ENCODE measurements at places on chromosomes 2 and 18. TPM values are rescaled to one million over a fixed set of nuclear protein-coding genes. Genes with fewer than 3 reads are reported as not detected.

The SH3BP4 gene
- 29.6 TPM for total RNA-seq

The EN1 gene
- not detected for total RNA-seq

The CCDC85A gene
- 22.2 TPM for total RNA-seq

The GCFC2 gene
- total RNA-seq: 19.5 TPM

The ZSCAN30 gene
- 18.9 TPM for total RNA-seq

The SLC19A3 gene
- total RNA-seq: 31.8 TPM

The C1GALT1C1L gene
- 0.35 TPM for total RNA-seq

The KLHL30 gene
- total RNA-seq: 0.90 TPM

The CYRIA gene
- total RNA-seq: 24.2 TPM

The AGAP1 gene
- total RNA-seq: 33.4 TPM

The FAM228B gene
- total RNA-seq: 28.4 TPM

The LINC00305 gene
- total RNA-seq: not detected

The OSBPL6 gene
- 2.6 TPM for total RNA-seq

The HMSD gene
- 2.1 TPM for total RNA-seq

The UGT1A10 gene
- total RNA-seq: not detected

The RFTN2 gene
- 12.3 TPM for total RNA-seq

The RBM44 gene
- total RNA-seq: 1.8 TPM

The ARHGEF4 gene
- 11.1 TPM for total RNA-seq

The FBXO48 gene
- total RNA-seq: 1.8 TPM

The MALL gene
- total RNA-seq: 154 TPM

The ITM2C gene
- 25.0 TPM for total RNA-seq

The TUBA4A gene
- total RNA-seq: 45.4 TPM

The CCDC102B gene
- 43.7 TPM for total RNA-seq

The RTP5 gene
- not detected for total RNA-seq

The KCNG2 gene
- total RNA-seq: 0.46 TPM

The GLI2 gene
- 4.7 TPM for total RNA-seq

The C2orf78 gene
- total RNA-seq: not detected

Measured in upper lobe of right lung (tissue), 1 donor.